Muscle of leg (tissue), 16 donors: ENCODE measurements at places on chromosomes 6 and 20.

- no peak for DNase-seq
Observed at GRCh38 chr6:135831016-135831415, 20.5 kb upstream of the PDE7B start.

DNA sequence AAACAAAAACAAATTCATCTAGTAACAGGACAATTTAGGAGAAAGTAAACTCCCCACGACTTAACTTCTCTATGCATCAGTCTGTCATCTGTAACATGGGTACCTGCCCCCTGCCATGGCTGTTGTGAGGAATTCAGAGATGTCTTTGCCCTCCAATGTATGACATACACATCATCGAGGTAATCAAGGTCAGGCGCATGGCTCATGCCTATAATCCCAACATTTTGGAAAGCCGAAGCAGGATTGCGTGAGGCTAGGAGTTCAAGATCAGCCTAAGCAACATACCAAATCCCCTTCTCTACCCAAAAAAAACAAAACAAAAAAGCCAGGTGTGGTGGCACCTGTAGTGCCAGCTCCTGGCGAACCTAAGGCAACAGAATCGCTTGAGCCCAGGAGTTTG is 9.0 kb downstream of the EEF1A1 start:
- no peak for DNase-seq

- peak; percentile 45 for DNase-seq
Observed at GRCh38 chr6:3905945-3906845, 57.0 kb downstream of the FAM50B start.

GRCh38 chr6:3698021-3698420 is 53.5 kb downstream of the PXDC1 start:
- DNase-seq = no peak

- DNase-seq = no peak
Observed at GRCh38 chr6:41545247-41545702, 906 bp upstream of the FOXP4 start.
